Progenitor cell of endocrine pancreas (in vitro differentiated cells): ENCODE measurements at places on chromosomes 5 and 9. TPM values are rescaled to one million over a fixed set of nuclear protein-coding genes. Genes with fewer than 3 reads are reported as not detected.

Gene TEK
- not detected in 2 replicates for total RNA-seq

Gene ADAMTS2
- 2.1 and 2.5 TPM in 2 replicates for total RNA-seq

Gene ODF2
- total RNA-seq: 38.6 and 45.0 TPM in 2 replicates

Gene ANXA6
- total RNA-seq: 27.7 and 28.5 TPM in 2 replicates

Gene PCDHGB2
- total RNA-seq: 0.80 and 0.89 TPM in 2 replicates
